ENCODE measurements at places on chromosomes 12 and 14.

DNA sequence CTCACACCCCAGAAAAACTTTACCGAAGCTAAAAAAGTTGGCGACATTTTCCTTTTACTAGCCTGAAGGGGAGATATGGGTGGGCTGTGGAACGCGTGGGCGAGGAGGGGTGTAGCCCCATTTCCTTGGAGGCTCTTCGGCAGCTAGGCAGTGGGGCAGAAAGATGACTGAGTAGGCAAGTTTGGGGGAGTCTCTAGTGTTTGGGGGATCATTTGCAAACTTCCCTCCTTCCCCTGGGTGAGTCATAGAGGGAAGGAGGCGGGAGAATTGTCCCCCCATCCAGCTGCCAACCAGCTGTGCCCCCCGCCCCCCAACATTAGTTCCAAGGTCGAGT lies 2.3 kb downstream of the GLI1 start:
- DNase-seq, result no peak

DNA sequence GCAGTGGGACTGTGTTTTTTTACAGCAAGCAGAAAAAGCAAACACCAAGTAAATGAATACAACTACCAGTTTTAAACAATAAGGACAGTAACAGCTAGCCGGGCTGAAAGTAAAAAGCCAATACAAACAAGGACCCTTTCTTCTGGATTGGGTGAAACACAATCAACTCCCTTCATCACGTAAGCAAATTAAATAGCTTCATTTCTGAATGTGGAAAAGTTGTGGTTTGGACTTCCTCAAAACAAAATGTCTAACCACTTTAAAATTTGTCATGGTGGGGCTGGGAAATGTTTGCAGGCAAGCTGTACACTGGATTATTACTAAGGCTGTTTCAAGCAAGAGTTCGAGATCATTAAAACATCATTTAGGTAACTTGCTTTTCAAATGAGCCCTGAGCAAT lies 47.4 kb downstream of the TCHP start:
- DNase-seq, result no peak

GRCh38 chr14:95699412-95699811 lies 13.2 kb downstream of the TCL1B start:
- no peak for DNase-seq

- DNase-seq, result no peak
Measured at GRCh38 chr12:94191023-94191422, 42.6 kb downstream of the PLXNC1 start.

DNA sequence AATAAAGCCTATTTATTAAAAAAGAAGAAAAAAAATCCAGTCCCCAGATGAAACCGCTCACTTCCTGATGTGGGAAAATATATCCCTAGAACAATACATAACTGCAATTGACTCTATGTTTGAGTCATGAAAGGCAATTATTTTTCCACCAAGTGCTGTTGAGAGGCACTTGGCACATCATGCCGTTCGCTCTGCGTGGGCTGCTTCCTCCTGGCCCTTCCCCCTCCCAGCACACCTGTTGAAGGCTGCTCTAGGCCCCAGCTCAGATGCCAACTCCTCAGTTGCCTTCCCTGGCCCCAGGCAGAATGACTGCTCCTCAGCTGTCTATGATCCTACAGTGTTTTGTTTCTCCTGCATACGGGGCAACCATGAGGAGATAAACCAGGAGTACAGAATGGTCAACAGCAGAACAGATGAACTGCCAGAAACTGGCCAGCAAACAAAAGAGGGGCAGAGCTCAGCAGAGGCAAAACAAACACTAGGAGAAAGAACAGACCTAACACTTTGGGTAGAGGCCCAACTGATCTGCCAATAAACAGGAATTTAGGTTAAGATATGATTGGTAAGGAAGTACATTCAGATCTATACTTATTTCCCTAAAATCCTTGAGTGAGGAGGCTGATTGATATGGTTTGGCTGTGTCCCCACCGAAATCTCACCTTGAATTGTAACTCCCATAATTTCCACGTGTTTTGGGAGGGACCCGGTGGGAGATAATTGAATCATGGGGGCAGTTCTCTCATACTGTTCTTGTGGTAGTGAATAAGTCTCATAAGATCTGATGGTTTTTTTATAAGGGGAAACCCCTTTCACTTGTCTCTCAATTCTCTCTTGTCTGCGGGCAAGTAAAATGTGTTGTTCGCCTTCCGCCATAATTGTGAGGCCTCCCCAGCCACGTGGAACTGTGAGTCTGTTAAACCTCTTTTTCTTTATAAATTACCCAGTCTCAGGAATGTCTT lies 58.6 kb downstream of the SLC38A1 start:
- no peak for DNase-seq

DNA sequence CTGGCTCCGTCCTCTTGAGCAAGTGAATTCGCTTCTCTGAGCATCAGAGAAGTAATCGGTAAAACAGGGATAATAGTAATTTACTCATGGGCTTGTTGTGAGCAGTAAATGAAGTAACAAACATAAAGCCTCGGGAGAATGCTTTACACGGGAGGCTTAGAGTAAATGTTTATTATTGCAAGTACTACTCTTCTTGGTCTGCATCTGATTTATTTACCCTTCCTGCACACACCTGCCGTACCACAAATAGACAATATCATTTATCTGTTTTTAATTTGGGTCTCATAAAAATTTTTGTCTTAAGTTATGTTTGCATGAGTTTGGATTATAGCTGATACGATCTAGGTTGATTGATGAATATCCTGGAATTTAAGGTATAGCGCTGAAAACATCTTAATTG lies 7.8 kb upstream of the COL2A1 start:
- no peak for DNase-seq

All from activated gamma-delta T cell (primary cell).